Hematopoietic multipotent progenitor cell treated with erythropoietin and hydrocortisone succinate and interleukin-3 and kit ligand, for 15 days (in vitro differentiated cells): ENCODE measurements at places on chromosomes 5 and 9.

DNA sequence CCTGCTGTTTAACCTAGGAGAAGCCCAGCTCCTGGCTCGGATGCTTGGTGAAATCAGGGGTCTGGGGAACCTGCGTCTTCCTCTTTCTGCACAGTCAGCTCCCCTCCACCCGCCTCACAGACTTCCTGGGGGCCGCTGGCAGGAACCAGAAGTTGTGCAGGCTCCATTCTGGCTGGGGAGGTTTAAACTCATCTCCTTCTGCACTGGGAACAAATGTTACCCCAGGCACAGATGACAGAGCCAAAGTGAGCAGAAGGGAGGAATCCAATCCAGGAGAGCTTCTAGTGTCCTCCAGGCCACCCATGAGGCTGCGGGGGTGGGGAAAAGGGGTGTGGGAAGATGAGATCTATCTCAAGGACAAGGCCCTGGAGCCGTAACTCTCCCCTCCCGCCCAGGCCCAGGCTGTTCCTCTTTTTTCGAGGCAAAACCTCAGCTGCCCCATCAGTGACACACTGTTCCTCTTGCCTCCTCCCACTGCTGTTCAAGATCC, 31.2 kb downstream of the KCNMB1 start:
- no peak for DNase-seq

DNA sequence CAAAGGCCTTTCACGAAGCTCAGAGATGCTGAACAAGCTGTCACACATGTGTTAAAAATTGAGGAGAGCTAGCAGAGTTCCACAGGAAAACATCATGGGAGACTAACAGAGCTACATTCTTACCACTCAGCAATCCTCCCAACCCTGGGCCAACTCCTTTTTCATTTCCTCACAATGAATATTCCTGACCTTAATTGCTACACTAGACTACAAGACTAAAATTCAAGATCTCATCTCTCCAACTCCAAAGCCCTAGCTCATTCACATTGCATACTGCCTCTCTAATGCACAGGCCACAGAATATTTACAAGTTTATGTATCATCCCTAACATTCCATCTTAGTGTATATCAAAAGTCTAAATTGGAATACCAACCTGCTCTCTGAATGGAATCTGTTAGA, 21.2 kb downstream of the ERMP1 start:
- no peak for DNase-seq

GRCh38 chr5:66239034-66239433, 94.9 kb downstream of the SREK1 start:
- no peak for DNase-seq

DNA sequence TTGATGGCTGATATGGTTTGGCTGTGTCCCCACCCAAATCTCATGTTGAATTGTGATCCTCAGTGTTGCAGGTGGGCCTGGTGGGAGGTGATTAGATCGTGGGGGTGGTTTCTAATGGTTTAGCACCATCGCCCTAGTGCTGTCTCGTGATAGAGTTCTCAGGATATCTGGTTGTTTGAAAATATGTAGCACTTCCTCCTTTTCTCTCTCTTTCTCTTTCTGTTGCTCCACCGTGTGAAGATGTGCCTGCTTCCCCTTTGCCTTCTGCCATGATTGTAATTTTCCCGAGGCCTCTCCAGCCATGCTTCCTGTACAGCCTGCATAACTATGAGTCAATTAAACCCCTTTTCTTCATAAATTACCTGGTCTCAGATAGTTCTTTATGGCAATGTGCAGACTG, 111.6 kb downstream of the SREK1 start:
- no peak for DNase-seq

GRCh38 chr5:15371184-15371583, 128.8 kb upstream of the FBXL7 start:
- no peak for DNase-seq

- no peak for DNase-seq
These were observed 105.2 kb upstream of the IER5L start for GRCh38 chr9:129283291-129283691.

DNA sequence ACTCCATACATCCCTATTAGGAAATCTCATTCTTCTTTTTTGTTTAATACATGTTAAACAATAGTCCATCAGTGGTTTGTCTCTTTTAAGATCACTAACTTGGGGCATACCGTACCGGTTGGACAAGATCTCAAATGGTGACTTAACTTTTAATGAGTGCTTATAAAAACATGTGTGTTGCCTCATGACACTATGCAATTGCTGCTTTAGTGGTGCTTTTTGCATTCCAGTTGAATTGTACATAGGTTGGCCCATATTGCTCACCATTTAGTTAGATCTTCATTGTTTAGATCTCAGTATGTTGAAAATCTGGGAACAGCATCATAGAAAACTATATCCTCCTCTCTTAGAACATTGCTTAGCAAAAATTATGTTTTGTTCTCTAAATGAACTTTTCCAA, 17.8 kb downstream of the C9orf85 start:
- no peak for DNase-seq

DNA sequence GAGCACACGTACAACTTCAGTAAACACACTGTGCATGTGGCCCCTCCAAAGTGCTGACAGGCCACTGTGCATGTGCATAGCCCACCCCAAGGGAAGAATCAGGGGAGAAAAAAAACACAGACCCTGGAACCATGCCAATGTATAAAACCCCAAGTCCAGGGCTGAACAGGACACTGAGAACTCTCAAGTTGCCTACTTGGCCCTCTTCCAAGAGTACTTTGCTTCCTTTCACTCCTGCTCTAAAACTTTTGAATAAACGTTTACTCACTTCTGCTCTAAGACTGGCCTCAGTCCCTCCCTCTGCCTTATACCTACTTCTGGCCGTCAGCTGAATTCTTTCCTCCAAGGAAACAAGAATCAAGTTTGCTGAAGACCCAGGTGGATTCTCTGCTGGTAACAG, 77.7 kb upstream of the NFIB start:
- DNase-seq = peak; percentile 43

DNA sequence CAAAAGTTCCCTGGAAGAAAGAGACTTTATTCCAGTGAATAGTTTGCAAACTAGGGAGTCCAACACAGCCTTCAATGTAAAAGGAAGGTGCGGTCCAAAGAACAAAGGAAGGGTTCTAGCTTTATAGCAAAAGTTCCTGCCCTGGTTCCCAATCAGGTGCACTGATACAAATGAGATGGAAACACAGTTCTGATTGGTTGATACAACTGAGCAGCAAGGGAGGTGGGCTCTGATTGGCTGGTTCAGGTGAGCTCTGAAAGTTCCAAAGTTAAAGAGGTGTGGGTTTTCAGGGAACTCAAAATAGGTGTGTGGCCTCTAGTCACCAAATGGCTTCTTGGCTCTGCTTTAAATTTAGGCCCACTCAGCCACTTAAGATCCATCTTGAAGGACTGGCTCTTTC, 43.1 kb downstream of the P4HA2 start:
- no peak for DNase-seq

GRCh38 chr9:35446012-35446411, 43.9 kb upstream of the RUSC2 start:
- DNase-seq = no peak

GRCh38 chr9:87793292-87793691, 67.4 kb downstream of the CTSL start:
- peak; percentile 67 for DNase-seq

GRCh38 chr5:9356351-9356825, 189.5 kb downstream of the SEMA5A start:
- no peak for DNase-seq

GRCh38 chr9:105290418-105290817, 46.0 kb downstream of the SLC44A1 start:
- no peak for DNase-seq

GRCh38 chr9:34896112-34896511, 62.0 kb upstream of the PHF24 start:
- DNase-seq = no peak

DNA sequence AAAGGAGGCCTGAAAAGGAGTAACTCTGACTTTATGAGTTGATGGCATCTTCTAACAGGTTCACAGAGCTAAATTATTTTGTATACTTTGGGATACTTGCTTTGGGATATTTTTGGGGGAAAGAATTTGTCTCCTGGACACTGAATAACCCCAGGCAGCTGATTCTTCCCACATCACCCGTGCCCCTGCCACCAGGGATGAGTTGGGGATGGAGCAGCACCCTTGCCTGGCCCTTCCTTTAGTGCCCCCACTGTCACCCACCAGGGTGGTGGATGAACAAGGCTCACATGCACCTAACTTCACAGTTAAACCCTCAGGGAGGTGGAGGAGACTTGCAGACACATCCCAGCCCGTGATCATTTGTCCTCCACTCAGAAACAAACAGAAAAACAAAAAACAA, 2.3 kb upstream of the ADAMTS2 start:
- no peak for DNase-seq

DNA sequence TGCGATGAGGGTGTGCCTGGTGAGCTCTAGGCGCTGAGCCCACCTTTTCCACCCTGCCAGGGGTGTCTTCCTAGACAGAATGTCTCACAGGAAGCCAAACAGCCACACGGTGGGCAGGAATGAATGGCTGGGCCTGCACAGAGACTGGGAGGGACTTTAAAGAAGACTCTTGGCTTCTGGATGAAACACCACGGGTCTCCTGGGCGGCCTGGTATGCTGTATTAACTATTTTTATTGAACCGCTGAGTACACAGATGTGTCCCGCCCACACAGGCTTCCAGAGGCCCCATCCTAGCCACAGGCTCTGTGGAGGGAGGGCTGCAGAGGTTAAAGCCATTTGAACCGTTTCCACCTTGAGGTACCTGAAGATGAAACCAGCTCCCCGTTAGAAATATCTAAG, 115.2 kb upstream of the CXCL14 start:
- DNase-seq = no peak

DNA sequence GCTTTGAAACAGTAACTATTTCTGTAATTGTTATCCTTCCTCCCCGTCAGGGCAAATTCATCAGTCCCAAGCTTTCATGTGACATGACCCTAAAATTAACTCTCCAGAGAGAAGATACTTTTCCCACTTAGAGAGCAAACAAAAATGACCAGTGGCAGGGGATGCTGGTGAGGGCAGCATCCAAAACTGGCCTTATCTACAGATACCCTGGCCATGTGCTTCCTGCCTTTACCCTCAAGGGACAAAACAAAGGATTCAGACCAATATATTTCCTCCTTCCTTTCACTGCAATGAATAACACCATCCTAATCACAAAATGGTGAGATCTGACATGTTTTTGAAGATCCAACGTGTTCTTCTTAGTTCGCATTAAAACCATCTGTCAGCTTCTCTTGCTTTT, 267.2 kb downstream of the MAN2A1 start:
- DNase-seq = no peak

- no peak for DNase-seq
These were observed 16.0 kb upstream of the SMIM32 start for GRCh38 chr5:136208916-136209315.

DNA sequence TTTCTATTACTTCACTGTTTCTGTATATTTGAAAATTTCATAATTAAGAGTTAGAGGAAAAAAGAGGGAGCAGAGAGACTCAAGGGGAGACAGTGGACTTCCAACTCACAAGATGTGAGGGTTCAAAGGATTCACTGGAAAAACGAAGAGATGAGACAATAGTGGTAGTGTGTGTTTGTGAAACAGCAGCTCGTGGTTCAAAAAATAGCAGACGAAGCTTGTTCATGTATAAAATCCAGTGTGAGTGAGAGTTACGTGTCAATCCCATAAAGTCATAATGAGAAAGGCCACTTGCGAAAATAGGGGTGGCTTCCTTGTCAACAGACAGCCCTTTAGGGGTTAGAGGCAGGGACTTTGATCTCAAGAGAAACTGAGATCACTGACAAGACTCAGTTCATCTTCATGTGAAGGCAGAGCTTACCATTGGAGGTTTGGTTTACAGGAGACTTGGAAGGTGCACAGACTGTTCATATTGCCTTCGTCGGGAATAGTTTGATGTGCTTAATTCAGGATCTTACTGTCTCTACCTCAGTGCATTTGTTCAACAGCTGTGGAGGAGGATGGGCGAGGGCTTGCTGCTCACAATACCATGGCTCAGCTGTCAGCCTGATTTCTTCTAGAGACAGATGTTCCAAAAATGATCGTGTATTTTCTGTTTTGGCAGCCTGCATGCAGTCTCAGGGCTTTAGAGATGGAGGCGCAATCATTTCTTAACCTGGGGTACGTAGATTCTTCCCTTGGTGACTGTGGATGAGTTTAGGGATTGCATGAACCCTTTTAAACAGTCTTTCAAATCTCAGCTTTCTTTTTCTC, 105.7 kb upstream of the KLF9 start:
- DNase-seq = no peak

GRCh38 chr9:135567311-135567710, 5.8 kb downstream of the PAEP start:
- no peak for DNase-seq

- no peak for DNase-seq
These were observed 27.9 kb upstream of the GALNT10 start for GRCh38 chr5:154162539-154163151.

- DNase-seq = peak; percentile 50
These were observed 136.7 kb downstream of the CAVIN4 start for GRCh38 chr9:100714372-100715099.

DNA sequence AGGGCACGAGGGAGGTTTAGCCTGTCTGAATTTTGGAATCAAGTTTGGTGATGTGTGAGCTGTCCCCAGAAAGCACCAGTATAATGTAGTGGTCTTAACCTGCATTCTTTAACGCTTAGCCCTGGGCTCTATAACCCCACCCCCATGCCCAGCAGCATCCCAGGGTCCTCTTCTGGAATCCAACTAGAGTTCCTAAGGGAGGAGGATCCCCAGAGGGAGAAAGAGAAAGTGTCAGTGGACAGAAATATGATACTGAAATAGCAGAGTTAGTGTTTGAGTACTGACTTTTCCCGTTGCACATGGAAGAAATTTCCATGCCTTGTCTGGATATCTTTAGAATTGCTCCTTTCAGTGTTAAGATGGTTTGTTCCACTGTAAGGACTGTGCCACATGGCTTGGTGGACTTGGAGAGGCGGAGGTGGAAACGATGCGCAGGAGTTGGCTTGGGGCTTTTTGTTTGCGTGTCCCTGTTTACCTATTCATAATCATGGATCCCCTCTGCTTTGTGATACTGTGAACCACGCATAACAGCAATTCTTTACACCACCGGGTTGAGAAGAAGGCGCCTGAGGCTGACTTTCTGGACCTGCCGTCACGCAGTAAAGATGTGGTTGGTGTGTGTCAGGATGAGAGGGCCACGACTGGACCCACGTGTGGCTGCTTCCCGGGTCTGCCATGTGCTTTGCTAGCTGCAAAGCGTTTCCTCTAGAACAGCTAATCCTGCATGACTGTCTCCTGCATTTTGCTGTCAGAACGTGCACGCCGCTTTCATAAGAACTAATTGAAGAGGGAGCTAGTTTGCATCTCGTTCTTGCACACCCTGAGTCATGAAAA, 142.3 kb downstream of the SMARCA2 start:
- DNase-seq = peak; percentile 4
